ENCODE measurements at places on chromosomes 2 and 18. TPM values are rescaled to one million over a fixed set of nuclear protein-coding genes. Genes with fewer than 3 reads are reported as not detected.

DNA sequence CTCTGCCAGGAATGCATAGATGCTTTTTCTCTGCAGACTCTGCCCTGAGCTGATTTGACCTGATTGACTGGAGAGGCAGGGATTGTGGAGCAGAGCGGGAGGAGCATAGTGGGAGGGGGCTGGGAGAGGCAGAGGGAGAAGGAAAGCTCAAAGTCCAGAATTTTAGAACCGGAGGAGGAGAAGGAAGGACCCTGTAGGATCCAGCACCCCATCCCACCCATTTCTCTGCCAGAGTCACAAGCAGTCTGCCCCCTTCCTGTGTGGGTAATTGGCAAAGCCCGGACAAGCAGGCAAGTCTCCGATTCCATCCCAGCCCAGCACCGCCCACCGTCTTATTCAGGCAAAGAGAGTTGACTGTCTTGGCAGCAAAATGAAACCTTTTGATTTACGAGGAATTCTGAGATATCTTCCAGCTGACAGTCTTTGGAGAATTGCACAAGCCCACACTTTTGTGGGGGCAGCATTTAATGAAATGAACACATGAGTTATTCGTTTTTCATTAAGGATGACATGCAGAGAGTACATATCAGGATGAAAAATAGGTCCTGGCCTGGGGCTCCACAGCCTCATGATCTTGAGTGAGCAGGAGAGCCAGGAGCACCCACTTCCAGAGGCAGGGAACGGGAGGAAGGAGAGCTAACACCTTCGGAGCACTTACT, 103.1 kb downstream of the MCFD2 start:
- DNase-seq: peak; percentile 82

GRCh38 chr2:238095143-238095542, 5.0 kb upstream of the ESPNL start:
- no peak for DNase-seq

GRCh38 chr2:212610872-212611425, 72.3 kb upstream of the ERBB4 start:
- DNase-seq: no peak

The RAD51AP2 gene
- polyA plus RNA-seq: 0.08 TPM

DNA sequence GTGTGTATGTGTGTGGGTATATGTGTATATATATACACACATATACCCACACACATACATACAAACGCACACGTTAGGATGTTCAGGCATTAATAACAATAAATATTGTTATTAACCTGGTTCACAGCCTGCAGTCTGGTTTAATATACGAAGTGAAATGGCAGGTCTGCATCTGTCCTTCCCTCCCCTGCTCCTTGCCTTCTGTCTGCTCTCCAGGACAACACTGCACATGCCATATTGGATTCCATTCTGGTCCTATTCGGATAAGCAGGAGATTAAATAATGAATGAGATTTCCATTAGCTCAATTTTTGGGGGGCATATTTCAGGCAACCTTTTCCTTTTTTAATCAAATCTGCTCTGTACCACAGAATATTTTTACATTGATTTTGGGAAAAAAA, 158.0 kb downstream of the CELF4 start:
- no peak for DNase-seq

DNA sequence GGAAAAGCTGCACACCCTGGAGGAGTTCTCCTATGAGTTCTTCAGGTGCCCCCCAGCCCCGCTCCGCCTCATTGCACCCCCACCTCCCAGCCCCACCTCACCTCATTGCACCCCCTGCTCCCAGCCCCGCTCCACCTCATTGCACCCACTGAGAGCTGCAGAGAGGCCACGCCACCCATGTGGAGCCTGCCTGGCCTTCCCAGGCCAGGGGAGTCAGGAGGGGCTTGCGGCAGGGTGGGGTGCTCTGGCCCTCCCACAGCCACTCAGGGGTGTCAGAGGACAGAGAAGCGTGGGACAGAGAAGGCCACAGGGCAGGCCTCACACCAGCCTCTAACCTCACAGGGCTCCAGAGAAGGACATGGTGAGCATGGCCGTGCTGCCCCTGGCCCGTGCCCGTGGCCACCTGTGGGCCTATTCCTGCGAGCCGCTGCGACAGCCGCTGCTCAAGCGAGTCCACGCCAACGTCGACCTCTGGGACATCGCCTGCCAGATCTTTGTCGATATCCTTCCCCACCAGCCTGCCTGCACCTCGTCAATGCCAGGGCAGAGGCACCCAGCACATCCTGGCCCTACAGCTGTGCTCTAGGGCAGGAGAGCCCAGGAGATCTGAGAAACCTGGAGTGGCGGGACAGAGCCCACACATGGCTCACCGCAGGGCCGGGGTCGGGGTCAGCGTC, 15.0 kb upstream of the GPR17 start:
- no peak for DNase-seq

DNA sequence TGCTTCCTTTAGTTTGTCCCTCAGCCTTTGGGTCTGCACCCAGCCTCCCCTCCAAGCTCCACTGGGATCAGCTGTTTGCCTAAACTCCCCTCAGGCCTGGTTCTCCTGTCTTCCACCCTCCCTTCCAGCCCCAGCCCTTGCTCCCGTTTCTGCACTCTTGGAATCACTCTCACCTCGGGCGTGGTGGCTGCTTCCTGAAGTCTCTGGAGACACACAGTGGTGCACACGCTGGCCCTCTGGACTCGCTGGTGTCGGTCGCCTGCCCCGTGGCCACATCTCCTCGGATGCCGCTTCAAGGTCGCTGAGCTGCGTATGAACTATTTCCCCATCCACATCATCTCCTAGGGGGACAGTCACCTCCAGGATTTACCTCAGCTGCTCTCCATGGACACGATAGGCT, 46.3 kb downstream of the PSMG2 start:
- no peak for DNase-seq

GRCh38 chr2:207734264-207734635, 22.8 kb downstream of the CCNYL1 start:
- no peak for DNase-seq

GRCh38 chr2:169090133-169090820, 20.9 kb downstream of the DHRS9 start:
- DNase-seq: no peak

The DSG4 gene
- not detected for polyA plus RNA-seq

DNA sequence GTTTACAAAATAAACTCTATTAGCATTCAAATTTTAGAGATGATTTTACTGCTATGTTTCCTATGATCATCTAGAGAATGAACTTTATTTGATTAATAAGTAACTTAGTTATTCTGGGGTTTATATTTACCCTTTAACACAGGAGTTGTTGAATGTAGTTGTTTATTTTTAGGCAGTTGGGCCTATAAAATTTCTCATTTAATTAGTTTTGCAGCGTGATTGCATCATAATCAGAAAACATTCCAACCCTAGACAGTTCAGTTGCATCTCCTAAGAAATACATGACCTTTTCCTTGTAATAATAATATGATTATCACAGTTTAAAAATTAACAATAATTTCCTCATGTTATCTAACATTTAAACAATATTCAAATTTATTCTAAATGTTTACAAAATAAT, 224.7 kb upstream of the CDH7 start:
- no peak for DNase-seq

The TMEM18 gene
- polyA plus RNA-seq: 20.0 TPM

DNA sequence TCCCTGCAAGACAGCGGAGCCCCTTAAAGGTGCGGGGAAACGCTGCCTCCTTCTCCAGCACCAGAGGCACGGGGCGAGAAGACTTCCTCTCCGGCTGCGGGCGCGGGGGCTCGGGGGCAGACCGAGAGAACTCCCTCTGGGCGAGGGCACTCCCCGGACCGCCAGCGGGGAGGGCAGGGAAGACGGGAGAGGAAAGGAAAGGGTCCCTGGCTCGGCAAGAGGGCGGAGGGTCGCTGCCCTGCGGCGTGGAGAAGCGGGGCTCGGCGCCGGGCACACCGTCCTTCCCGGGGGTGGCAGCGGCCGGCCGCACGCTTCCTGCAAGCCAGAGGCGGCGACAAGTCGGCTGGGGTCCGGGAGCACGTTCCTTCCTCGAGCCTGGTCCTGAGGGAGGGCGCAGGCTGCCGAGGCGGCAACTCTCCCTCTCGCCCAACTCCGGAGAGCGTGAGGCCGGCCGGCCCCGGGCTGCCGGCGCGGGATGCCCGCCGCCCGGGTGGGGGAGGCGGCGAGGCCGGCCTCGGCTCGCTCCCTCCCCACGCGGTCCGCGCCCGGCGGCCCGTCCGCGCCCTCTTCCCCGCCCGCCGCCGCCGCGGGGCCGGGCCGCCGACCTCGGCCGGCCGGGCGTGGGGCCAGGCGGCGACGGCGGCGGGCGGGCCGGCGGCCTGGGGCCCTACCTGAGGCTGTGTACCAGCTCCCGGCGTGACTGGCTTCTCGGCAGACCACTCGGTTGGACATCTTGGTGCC, 1.1 kb downstream of the MEMO1 start:
- DNase-seq: peak; percentile 47

The KIF1A gene
- 0.97 TPM for polyA plus RNA-seq

The PIEZO2 gene
- 0.04 TPM for polyA plus RNA-seq

DNA sequence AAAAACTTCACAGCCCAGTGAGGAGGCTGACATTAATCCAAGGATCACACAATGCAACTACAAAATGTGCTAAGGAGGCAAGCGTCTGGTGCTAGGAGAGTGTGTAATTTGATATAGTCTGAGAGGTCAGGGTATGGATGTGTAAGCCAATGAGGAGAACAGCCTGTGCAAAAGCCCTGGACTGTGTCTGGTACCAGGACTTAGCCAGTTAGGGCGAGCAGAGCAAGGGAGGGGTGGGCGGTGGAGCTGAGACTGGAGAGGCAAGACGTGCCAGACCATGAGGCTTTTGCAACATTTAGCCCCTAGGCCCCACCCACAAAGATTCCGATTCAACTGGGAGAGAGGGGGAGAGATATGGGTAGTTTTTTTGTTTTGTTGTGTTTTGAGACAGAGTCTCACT, 33.5 kb upstream of the SPRED2 start:
- no peak for DNase-seq

DNA sequence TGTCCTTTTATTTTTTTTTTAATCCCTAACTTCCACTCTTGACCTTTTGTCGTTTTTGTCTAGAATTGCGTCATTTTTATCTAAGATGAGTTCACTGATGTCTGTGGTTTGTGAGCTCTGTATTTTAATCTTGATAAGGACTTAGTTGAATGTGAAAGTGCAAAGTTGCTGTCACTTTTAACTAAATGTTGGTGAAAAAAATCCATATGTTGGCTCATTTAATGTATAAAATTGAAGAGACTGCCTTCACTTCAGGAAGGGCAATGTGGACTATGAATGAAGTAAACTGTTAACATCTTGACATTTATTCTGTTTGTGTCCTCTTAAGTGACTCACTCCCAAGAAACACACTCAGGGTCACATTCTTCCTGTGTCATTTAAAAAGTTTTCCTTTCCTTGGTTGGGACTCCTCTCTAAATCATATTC, 256.6 kb upstream of the RASGRP3 start:
- DNase-seq: no peak

GRCh38 chr18:44958455-44958854, 277.8 kb downstream of the SETBP1 start:
- DNase-seq: no peak

DNA sequence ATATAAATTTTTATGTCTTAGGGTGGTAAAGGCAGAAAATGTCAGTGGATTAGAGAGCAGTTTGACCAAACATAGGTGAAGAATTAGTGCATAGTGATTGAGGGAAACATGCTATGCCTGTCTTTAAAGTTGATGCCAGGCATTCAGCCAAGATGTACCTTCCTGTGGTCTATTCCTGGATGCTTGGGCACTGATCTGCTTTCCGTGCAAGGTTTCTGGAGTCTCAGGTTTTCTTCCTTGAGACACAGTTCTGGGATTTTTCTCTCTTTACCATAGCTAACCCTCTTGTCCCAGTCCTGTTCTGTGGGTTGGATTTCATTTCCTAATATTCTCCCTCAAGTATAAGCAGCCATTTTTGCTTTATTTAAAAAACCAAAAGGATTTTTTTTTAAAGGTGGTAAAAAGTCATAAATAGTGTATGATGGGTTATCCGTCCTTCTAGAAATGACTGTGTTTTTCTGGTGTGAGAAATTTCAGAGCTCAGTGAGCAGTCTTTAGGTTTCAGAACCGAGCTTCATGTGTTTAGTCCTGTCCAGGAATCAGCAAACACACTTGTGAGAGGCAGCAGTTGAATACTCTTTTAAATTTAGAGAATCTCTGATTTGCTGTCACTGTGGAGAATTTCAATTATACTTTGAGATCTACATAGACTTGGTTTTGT, 43.0 kb upstream of the CYBRD1 start:
- DNase-seq: no peak

The IL1RN gene
- 0.60 TPM for polyA plus RNA-seq

The ANKRD53 gene
- polyA plus RNA-seq: 0.65 TPM

GRCh38 chr2:25215948-25216679, 47.7 kb upstream of the POMC start:
- DNase-seq: peak; percentile 86

DNA sequence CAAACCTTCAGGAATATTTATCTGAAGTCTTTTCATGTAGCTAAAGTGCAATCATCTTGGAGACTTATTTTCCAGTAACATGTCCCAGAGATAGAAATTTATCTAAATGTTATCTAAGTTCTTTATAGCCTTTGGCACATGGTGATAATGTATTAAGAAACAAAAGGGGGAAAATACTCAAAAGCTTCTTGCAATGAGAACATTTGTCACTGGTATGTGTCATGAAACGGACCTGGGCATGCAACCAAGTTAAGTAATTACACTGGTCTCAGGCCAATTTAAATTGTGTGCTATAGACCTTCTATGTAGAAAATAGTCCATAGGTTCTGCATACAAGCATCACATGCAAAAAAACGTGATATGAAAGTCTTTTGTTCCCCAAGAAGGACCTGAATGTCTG, 136.2 kb downstream of the SLC8A1 start:
- DNase-seq: no peak

The ABHD1 gene
- 6.2 TPM for polyA plus RNA-seq

GRCh38 chr18:27797484-27797883, 379.4 kb downstream of the CDH2 start:
- DNase-seq: no peak

- no peak for DNase-seq
Measured at GRCh38 chr2:63530704-63531279, 57.5 kb downstream of the WDPCP start.

DNA sequence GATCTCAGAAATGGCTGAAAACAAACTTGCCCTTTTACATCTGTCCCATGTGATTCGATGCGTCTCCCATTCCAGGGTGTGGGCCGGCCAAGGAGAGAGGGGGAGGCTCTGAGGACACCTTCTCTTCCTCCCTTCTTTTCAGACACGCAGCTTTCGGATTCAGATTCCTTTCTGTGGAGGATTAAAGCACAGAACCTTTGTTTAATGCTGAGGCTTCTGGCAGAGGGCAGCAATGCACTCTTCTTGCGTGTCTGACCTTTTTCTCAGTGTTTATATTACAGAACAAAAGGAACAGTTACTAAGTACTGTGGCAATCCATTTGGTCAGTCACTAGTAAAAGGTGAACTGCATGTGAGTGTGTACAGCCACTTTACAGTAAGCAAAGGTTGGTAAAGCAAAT, 268.9 kb upstream of the CCDC68 start:
- no peak for DNase-seq

The TIGD1 gene
- polyA plus RNA-seq: 1.6 TPM

- no peak for DNase-seq
Measured at GRCh38 chr2:44528595-44528994, 166.8 kb downstream of the CAMKMT start.

DNA sequence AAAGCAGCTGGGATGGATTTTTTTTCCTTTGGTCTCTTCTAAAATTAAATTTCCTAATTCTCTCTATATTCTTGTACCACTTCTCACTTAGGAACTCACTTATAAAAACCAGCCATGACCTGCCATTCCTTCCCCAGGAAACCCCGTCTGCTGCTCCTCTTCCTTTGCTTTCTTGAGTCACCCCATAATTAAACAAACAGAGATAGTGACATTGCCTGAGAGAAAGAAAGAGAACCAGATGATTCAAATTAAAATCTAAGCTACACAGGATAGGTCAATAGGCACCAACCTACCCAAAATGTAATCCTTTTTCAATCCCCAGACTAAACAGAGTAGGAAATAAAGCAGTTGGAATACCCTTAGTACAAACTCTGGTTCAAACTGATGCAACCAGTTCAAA, 9.7 kb downstream of the STK39 start:
- DNase-seq: no peak
